ENCODE measurements at places on chromosomes 3 and 15.

GRCh38 chr3:42084586-42084985 lies 6.6 kb upstream of the TRAK1 start:
- DNase-seq, result no peak

GRCh38 chr15:62698646-62699045 lies 343.9 kb upstream of the TPM1 start:
- DNase-seq, result no peak

GRCh38 chr15:41848631-41849030 lies 10.0 kb downstream of the PLA2G4B start:
- DNase-seq, result peak; percentile 15

- DNase-seq, result no peak
Observed at GRCh38 chr3:126554560-126555525, 3.9 kb downstream of the C3orf22 start.

GRCh38 chr15:101013769-101014675 lies 94.9 kb downstream of the LRRK1 start:
- no peak for DNase-seq

- DNase-seq, result no peak
Observed at GRCh38 chr3:195537995-195538394, 5.1 kb downstream of the PPP1R2 start.

DNA sequence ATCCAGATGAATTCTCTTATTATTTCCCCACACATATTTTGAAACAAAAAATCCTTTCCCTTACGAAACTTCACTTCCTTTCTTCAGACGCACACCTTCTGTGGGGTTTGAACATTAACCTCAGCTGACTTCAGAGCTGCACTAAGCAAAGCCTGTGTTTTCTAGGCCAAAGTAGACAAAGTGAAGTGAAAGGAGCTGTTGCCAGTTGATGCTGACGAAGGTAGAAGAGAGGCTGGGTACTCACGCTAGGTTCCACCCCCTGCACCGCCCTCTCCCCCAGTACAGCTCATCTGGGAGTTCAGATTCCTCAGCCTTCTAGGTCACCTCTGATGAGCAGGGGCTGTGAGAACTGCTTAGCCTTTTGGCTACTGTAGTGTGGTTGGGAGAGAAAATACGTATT lies 24.1 kb downstream of the DUT start:
- no peak for DNase-seq
